ENCODE measurements at places on chromosomes 12 and 14. TPM values are rescaled to one million over a fixed set of nuclear protein-coding genes. Genes with fewer than 3 reads are reported as not detected.

DNA sequence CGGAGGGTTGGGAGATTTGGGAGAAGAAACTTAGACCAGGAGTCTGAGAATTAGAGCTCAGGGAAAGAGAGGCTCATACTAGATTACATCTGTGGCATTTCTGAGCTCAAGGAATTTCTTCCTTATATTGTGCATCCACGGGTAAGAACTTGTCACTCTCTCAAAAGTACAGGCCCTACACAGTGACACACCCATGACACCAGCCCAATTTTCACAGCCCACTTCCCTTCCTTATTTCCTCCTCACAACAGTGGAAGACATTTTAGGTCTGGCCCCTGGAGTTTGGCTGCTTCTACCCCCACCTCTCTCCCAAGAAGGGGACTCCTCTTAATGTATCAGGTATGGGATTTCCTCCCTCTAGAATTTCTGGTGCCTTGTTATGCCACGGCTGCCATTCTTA is 9.2 kb upstream of the ZNF385A start:
- peaks cover 43% of the 10 kb centered on the region for H3K36me3 ChIP-seq
- peaks cover 26% of the 10 kb centered on the region for H3K4me1 ChIP-seq
- H3K27me3 ChIP-seq: no peaks in the 10 kb centered on the region
- no peak overlapping the region for H3K4me3 ChIP-seq
- peak overlapping the region; percentile 14 for H3K27ac ChIP-seq
- DNase-seq: no peak

DNA sequence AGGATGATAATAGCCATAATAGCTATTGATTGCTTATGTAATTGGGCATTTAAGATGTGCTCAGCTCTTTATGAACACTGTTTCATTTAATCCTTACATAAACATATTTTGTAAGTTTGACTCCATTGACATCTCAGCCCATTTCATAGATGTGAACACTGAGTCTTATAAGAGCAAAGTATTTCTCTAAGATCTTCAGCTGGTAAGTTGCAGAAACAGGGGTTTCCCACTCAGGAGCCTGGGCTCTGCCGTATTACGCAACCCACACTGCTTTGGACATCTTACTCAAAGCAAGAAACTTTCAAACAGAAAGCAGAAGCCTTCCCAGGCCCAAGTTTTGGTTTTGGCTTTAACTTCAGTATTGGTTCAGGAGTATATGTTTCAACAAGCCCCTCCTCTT is 705.1 kb downstream of the MED13L start:
- no peak overlapping the region for H3K27ac ChIP-seq
- no peaks in the 10 kb centered on the region for H3K36me3 ChIP-seq
- DNase-seq: no peak
- H3K27me3 ChIP-seq: no peaks in the 10 kb centered on the region
- no peaks in the 10 kb centered on the region for H3K4me1 ChIP-seq

- H3K27me3 ChIP-seq: no peaks in the 10 kb centered on the region
- H3K4me3 ChIP-seq: no peak overlapping the region
- no peaks in the 10 kb centered on the region for H3K4me1 ChIP-seq
- H3K27ac ChIP-seq: no peak overlapping the region
These were observed 436.0 kb upstream of the FBXO33 start for GRCh38 chr14:39868251-39868650.

- no peaks in the 10 kb centered on the region for H3K27me3 ChIP-seq
- H3K4me1 ChIP-seq: no peaks in the 10 kb centered on the region
- H3K36me3 ChIP-seq: peaks cover 8% of the 10 kb centered on the region
- no peak overlapping the region for H3K27ac ChIP-seq
- no peak for DNase-seq
- H3K4me3 ChIP-seq: no peak overlapping the region
These were observed 2.8 kb upstream of the REP15 start for GRCh38 chr12:27693403-27693802.

- H3K4me1 ChIP-seq: peaks cover 12% of the 10 kb centered on the region
- no peak overlapping the region for H3K27ac ChIP-seq
- DNase-seq: no peak
- no peak overlapping the region for H3K4me3 ChIP-seq
- peaks cover 65% of the 10 kb centered on the region for H3K36me3 ChIP-seq
These were observed 39.6 kb downstream of the GPATCH2L start for GRCh38 chr14:76191297-76191696.

DNA sequence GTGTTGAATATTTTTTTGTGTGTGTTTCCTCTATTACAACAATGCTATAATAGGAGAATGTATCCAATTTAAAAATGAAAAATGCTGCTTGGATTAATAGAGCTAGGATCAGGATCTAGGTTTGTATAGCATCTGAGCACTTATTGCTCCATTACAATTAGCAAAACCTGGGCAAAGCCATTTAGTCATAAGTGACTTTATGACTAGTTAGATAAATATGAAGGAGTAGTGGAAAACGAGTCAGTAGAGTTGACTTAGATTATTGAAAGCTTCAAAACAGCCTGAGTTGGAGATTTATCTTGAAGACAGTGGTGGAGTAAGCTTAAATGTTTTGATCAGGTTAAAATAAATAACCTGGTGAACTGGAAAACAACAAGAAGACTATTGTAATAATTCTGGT is 2.8 kb downstream of the MED21 start:
- no peak overlapping the region for H3K4me3 ChIP-seq
- H3K27ac ChIP-seq: peak overlapping the region; percentile 67
- no peak for DNase-seq
- peaks cover 25% of the 10 kb centered on the region for H3K36me3 ChIP-seq
- peaks cover 33% of the 10 kb centered on the region for H3K4me1 ChIP-seq

GRCh38 chr14:57008534-57008933 is 198.3 kb upstream of the OTX2 start:
- no peak for DNase-seq
- peaks cover 14% of the 10 kb centered on the region for H3K27me3 ChIP-seq
- no peak overlapping the region for H3K27ac ChIP-seq
- H3K4me3 ChIP-seq: no peak overlapping the region
- H3K4me1 ChIP-seq: no peaks in the 10 kb centered on the region

- H3K4me1 ChIP-seq: peaks cover 7% of the 10 kb centered on the region
- H3K27ac ChIP-seq: no peak overlapping the region
- H3K4me3 ChIP-seq: no peak overlapping the region
- H3K36me3 ChIP-seq: no peaks in the 10 kb centered on the region
- DNase-seq: no peak
- H3K27me3 ChIP-seq: peaks cover 7% of the 10 kb centered on the region
These were observed 118.7 kb downstream of the BEGAIN start for GRCh38 chr14:100468557-100468956.

- no peak for DNase-seq
- peaks cover 81% of the 10 kb centered on the region for H3K36me3 ChIP-seq
- no peaks in the 10 kb centered on the region for H3K27me3 ChIP-seq
- peaks cover 7% of the 10 kb centered on the region for H3K4me1 ChIP-seq
- H3K4me3 ChIP-seq: no peak overlapping the region
These were observed 27.0 kb downstream of the DYNC1H1 start for GRCh38 chr14:101991352-101991751.

The PDZRN4 gene
- total RNA-seq: not detected

The NFE2 gene
- total RNA-seq: not detected

Data from activated CD4-positive, alpha-beta T cell treated with anti-CD3 and anti-CD28 coated beads, Interleukin-2, amount 10 ng/mL, durations not matched to agents 24 days and 14 days (primary cell).